Lower leg skin (tissue), 4 donors: ENCODE measurements at places on chromosomes 5 and 9. TPM values are rescaled to one million over a fixed set of nuclear protein-coding genes. Genes with fewer than 3 reads are reported as not detected.

SHROOM1 gene
- total RNA-seq: 1.5 TPM

SEMA5A gene
- 22.3 TPM for total RNA-seq

SLC34A3 gene
- total RNA-seq: not detected

CDH9 gene
- total RNA-seq: not detected

ARAP3 gene
- total RNA-seq: 3.7 TPM

SPATA31E1 gene
- not detected for total RNA-seq

PIP5K1B gene
- total RNA-seq: 3.3 TPM

SLC31A2 gene
- total RNA-seq: 102 TPM

TGFBI gene
- total RNA-seq: 354 TPM

ZDHHC11 gene
- 3.4 TPM for total RNA-seq

BSPRY gene
- 45.6 TPM for total RNA-seq

HRH2 gene
- total RNA-seq: 0.13 TPM

MAMDC2 gene
- total RNA-seq: 8.7 TPM

GNA14 gene
- 0.13 TPM for total RNA-seq

SPINK7 gene
- 23.1 TPM for total RNA-seq

PLPPR1 gene
- 0.39 TPM for total RNA-seq

IL31RA gene
- 1.7 TPM for total RNA-seq

UBQLN1 gene
- 106 TPM for total RNA-seq

AUH gene
- total RNA-seq: 34.1 TPM

KIAA1191 gene
- 89.4 TPM for total RNA-seq

LOX gene
- 7.6 TPM for total RNA-seq

TMEFF1 gene
- total RNA-seq: not detected

MEF2C gene
- 10.0 TPM for total RNA-seq

GLRA1 gene
- total RNA-seq: not detected

TAF11L5 gene
- not detected for total RNA-seq

GFRA3 gene
- 1.6 TPM for total RNA-seq

CDKN2B gene
- total RNA-seq: 83.2 TPM

OTULINL gene
- total RNA-seq: 1.6 TPM

PPP3R2 gene
- not detected for total RNA-seq

FAM153A gene
- 9.3 TPM for total RNA-seq

OTP gene
- total RNA-seq: not detected

CCNJL gene
- total RNA-seq: 0.08 TPM

TEX48 gene
- total RNA-seq: not detected

MCTP1 gene
- total RNA-seq: 11.6 TPM

FOXD4L5 gene
- not detected for total RNA-seq

CDC20B gene
- not detected for total RNA-seq

HAND1 gene
- total RNA-seq: not detected

ETF1 gene
- 92.2 TPM for total RNA-seq

ORM2 gene
- not detected for total RNA-seq

BTNL8 gene
- total RNA-seq: not detected

RAB14 gene
- total RNA-seq: 48.8 TPM

DBH gene
- 0.06 TPM for total RNA-seq

SPRY4 gene
- total RNA-seq: 11.0 TPM

CER1 gene
- total RNA-seq: not detected

DNAJC18 gene
- 1.6 TPM for total RNA-seq

PRUNE2 gene
- 4.1 TPM for total RNA-seq

PCDHGA2 gene
- 5.3 TPM for total RNA-seq

RNF183 gene
- not detected for total RNA-seq

LCN12 gene
- not detected for total RNA-seq

OR4F3 gene
- total RNA-seq: not detected

PCDHB16 gene
- 2.6 TPM for total RNA-seq

INSL4 gene
- not detected for total RNA-seq

FOXD1 gene
- 2.0 TPM for total RNA-seq

ENTREP1 gene
- 17.6 TPM for total RNA-seq

IRX1 gene
- total RNA-seq: 5.0 TPM

SLC25A48 gene
- total RNA-seq: 1.9 TPM

SPATA6L gene
- 2.0 TPM for total RNA-seq

PCDHGB1 gene
- total RNA-seq: 1.3 TPM
